ENCODE measurements at places on chromosomes 13 and 19.

GRCh38 chr19:39405958-39406655 is 540 bp upstream of the ZFP36 start:
- DNase-seq: peak; percentile 83

- peak; percentile 53 for DNase-seq
These were observed 539 bp upstream of the ZNF667 start for GRCh38 chr19:56477429-56478338.

DNA sequence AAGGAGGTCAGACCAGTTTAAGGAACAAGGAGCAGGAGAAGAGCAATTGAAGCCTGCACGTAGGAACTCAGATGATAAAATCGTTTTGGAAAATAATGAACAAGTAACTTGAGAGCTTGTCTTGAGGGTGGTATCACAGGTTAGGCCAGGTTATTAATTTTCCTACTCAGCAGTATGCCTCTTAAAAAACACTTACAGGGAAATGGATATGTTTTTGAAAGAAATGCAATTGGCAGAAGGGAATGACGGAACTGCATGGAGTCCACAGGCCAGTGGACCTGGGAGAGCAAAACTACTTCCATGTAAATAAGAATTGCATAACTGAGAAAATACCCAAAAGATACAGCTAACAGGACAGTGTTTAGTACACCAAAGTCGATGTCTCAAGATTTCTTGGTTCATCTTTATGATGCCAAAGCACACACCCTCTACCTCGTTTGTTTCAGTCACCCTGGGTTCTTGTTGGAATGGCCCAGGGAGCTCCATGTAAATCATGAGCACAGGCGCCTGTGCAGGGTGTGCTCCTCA is 35.2 kb downstream of the MBNL2 start:
- DNase-seq: no peak

GRCh38 chr13:30751183-30751933 is 16.0 kb downstream of the ALOX5AP start:
- no peak for DNase-seq

DNA sequence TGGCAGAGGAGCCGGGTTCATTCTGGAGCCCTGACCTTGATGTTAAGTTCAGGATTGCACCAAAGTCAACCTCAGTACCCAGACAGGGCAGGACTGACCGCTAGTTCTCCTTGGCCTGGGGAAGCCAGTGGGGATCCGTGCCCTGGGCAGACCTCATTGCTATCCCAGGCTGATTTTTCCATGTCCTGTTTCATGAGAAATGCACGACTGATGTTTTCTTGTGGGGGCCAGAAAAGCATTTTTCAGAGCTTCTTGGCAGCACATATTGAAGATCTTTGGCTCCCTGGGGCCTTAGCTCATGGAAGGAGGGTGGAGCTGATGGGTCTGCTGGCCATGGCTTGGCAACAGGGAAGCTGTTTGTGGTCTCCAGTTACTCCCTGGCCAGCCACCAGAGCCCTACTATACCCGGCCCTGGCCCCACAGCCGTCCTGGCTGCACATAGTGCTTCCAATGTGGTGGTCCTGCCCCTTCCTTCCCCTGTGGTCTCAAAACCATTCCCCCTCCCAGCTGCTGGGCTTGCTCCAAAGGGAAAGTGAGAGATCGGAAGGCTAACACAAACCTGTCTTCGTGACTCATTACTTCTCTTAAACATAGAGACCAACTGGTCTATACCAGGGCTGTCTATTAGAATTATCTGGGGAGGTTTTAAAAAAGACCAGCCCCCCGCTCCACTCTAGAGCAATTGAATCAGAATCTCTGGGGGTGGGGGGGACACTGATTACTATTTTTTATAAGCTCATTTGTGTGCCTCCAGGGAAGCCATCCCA is 11.2 kb downstream of the IL17D start:
- no peak for DNase-seq

- DNase-seq: no peak
These were observed 367.0 kb downstream of the MYO16 start for GRCh38 chr13:108996430-108996829.

GRCh38 chr19:54287456-54287855 is 6.5 kb upstream of the LILRB2 start:
- DNase-seq: no peak

- no peak for DNase-seq
These were observed 86.6 kb downstream of the FLT1 start for GRCh38 chr13:28408235-28408848.

DNA sequence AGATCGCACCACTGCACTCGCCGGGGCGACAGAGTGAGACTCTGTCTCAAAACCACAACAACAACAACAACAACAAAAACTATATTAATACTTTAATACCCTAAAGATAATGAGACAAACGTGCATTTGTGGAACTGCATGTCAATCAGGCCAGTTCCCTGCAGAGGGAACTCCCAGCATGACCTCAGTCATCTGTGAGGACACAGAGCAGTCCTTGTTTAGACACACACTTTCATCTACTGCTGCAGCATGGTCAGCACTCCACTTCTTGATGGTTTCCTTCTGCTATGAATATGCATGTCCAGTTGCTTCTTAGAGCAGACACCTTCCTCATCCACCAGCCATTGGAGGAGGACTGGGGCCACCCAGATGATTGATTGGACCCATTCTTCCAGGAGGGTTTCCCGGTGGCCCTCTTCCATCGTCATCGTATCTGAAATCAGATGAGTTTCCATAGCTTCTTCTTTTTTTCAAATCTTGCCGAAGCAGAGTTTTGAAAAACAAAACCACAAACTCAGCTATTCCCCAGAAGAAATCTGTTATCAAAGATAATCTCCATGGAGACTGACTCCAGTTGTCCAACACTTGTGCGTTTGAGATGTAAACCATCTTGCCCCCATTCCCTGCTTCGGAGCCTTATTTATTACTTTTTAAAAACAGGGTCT is 26.5 kb downstream of the ZNF607 start:
- DNase-seq: no peak

DNA sequence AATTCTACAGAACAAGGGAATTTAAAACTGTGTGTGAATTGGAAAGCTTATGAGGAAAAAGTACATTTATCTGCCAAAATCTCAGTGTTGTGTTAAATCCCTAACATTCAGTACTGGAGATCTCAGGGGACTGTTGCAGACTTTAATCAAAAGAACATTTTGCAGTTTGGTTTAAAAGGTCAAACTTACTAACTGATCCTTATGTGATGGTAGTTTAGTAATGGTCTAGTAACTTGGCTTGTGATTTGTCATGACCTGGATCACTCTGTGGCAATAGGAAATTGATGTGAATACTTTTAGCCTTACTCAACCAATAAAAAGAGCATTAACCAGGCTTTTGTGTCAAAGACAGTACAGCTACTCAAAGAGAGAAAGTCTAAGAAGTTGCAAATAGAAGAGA is 862.1 kb upstream of the MIR17HG start:
- DNase-seq: no peak

GRCh38 chr13:44402899-44403445 is 29.3 kb downstream of the SERP2 start:
- DNase-seq: no peak

Measured in stimulated activated CD4-positive, alpha-beta T cell treated with anti-CD3 and anti-CD28 coated beads, Interleukin-4, amount 100 ng/mL, for 4 hours (primary cell).